Adrenal gland (tissue), 19 donors: ENCODE measurements at places on chromosomes 12 and 14. TPM values are rescaled to one million over a fixed set of nuclear protein-coding genes. Genes with fewer than 3 reads are reported as not detected.

The PPM1H gene
- polyA plus RNA-seq = 0.81 TPM

The KRT2 gene
- polyA plus RNA-seq = not detected

The C14orf39 gene
- polyA plus RNA-seq = 0.40 TPM

The GPRC5A gene
- 2.0 TPM for polyA plus RNA-seq

The CLEC4A gene
- 3.7 TPM for polyA plus RNA-seq
